ENCODE measurements at places on chromosomes 4 and X.

DNA sequence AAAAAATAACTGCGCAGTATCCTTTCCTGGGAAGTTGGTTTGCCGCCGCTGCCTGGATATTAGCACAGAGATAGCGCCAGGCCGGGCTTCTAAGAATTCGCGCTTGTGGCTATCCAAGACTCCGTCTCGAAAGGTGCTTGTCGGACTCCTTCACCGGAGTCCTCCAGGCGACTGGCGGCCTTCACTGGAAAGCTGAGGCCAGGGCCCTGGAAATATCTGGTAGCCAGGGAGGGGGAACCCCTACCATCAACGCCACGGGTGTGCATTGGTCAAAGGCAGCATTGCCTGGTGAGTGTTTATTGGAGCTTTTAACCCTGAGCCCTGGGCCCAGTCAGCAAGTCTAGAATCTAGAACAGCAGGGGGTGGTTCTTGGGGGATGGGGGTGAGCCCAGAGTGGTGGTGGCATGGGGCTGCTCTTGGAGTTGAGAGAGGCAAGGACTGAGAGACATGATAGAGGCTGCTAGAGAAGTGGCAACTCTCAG, 577 bp upstream of the PIM2 start:
- peak overlapping the region; percentile 84 for H3K27ac ChIP-seq
- peaks cover 13% of the 10 kb centered on the region for H3K36me3 ChIP-seq

DNA sequence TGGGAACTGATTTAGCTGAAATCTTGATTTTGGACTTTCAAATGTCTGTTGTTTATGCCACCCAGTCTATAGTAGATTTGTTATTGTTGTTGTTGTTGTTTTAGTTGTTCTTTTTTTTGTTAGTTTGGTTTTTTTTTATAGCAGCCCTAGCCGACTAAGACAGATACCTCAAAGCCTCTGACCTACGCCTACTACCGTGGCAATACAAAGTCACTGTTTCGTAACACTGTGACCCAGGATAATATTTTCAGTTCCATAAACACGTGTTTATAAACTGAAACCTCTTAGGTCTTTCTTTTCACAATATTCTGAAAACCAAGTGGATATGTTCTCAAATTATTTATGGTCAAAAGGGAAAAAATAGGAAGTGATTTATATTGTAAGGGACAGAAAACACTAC, 32.8 kb downstream of the VCX2 start:
- no peak overlapping the region for H3K27ac ChIP-seq
- H3K27me3 ChIP-seq: no peaks in the 10 kb centered on the region
- H3K4me1 ChIP-seq: no peaks in the 10 kb centered on the region
- no peaks in the 10 kb centered on the region for H3K36me3 ChIP-seq
- no peak for DNase-seq

DNA sequence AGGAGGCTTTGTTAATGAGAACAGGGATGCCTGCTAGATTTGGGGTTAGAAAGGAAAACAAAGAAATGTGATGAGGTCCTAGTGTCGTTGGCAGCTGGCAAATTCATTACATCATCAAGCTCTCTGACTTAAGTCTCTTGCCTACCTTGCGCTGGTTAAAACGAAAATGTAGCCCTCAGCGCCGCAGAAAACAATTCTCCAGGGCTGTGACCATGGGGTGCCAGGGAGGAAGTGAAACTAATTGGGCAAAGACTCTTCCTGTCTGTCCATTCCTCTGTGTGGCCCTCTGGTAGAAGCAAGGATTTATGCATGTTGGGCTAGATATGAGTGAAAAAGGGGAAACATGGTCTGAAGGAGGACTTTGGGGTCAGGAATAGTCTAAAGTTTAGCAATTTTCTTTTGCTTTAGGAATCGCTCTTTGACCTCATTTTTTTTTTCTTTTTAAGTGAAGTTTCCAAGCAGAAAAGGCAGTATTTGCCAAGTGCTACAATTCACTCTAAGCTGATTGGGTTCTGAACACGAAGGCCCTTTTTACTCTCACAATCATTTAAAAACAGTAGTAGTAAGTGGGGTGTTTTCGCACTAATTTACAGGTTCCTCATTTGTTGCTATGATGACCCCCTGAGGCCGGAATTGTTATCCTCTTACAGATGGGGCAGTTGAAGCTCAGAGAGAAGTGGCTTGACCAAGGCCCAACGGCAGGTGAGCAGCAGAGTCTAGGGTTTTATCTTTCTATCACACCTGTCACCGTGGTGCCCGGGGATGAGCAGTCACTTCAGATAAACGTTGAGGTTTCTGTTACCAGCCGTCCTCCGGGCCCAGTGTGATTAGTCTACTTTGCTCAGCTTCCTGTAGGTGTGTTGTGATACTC, 27.3 kb upstream of the CHRNA9 start:
- H3K4me3 ChIP-seq: no peak overlapping the region
- H3K27ac ChIP-seq: no peak overlapping the region
- no peaks in the 10 kb centered on the region for H3K27me3 ChIP-seq
- no peak for DNase-seq
- H3K36me3 ChIP-seq: no peaks in the 10 kb centered on the region

GRCh38 chr4:2257361-2258081, 4.4 kb downstream of the MXD4 start:
- no peaks in the 10 kb centered on the region for H3K27me3 ChIP-seq
- no peaks in the 10 kb centered on the region for H3K36me3 ChIP-seq
- peak overlapping the region; percentile 88 for H3K27ac ChIP-seq
- H3K4me3 ChIP-seq: peak overlapping the region; percentile 11
- H3K4me1 ChIP-seq: peaks cover 78% of the 10 kb centered on the region
- DNase-seq: peak; percentile 82

GRCh38 chr4:12729384-12729783, 754.8 kb downstream of the RAB28 start:
- DNase-seq: no peak
- no peaks in the 10 kb centered on the region for H3K4me1 ChIP-seq
- no peak overlapping the region for H3K4me3 ChIP-seq
- H3K36me3 ChIP-seq: no peaks in the 10 kb centered on the region

DNA sequence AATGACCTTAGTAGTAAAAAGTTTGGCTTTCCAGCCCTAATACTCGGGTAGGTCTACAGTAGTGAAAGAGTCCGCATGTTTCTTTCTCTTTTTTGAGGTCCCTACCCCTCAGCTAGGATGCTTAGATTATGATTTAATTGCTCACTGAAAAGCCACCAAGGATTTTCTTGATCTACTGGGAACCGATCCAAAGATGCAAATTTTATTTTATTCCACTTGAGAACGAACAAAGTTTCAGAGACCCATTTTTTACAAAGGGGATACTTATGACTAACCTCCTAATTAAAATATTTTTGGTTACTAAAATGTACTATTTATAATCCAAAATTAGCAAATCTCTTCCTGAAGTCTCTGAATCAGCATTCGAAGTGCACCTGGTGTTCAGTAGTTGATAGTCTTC, 14.3 kb upstream of the PDHA2 start:
- H3K36me3 ChIP-seq: no peaks in the 10 kb centered on the region
- H3K27me3 ChIP-seq: no peaks in the 10 kb centered on the region
- H3K27ac ChIP-seq: no peak overlapping the region
- H3K4me3 ChIP-seq: no peak overlapping the region
- no peaks in the 10 kb centered on the region for H3K4me1 ChIP-seq
- no peak for DNase-seq

DNA sequence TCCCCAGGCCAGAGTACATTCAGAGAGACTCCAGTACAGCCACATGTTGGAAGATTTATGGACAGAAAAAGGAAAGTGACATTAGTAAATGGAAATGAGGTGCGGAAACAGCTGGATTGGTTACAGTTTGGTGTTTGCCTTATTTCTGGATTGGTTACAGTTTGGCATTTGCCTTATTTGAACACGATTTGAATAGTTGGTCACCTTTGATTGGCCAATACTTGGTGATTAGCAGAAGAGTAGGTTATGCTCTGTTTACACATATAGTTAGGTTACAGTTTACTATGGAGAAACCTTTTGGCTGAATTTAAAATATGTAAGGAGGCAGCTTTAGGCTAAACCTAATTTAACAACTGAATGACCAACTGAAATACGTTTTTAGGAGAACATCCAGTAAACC, 173.7 kb downstream of the AASDH start:
- no peaks in the 10 kb centered on the region for H3K27me3 ChIP-seq
- no peak for DNase-seq
- no peaks in the 10 kb centered on the region for H3K36me3 ChIP-seq
- H3K4me3 ChIP-seq: no peak overlapping the region
- no peaks in the 10 kb centered on the region for H3K4me1 ChIP-seq
- no peak overlapping the region for H3K27ac ChIP-seq

- H3K27me3 ChIP-seq: no peaks in the 10 kb centered on the region
- DNase-seq: no peak
- H3K4me1 ChIP-seq: no peaks in the 10 kb centered on the region
- no peak overlapping the region for H3K27ac ChIP-seq
Observed at GRCh38 chr4:120132935-120133334, 66.3 kb upstream of the MAD2L1 start.

Measured in vagina (tissue), 2 donors.